ENCODE measurements at places on chromosomes 12 and 14.

- DNase-seq: no peak
Measured at GRCh38 chr12:81174664-81175063, 96.8 kb downstream of the ACSS3 start.

GRCh38 chr14:89320381-89321000 lies 96.5 kb downstream of the FOXN3 start:
- DNase-seq: no peak

DNA sequence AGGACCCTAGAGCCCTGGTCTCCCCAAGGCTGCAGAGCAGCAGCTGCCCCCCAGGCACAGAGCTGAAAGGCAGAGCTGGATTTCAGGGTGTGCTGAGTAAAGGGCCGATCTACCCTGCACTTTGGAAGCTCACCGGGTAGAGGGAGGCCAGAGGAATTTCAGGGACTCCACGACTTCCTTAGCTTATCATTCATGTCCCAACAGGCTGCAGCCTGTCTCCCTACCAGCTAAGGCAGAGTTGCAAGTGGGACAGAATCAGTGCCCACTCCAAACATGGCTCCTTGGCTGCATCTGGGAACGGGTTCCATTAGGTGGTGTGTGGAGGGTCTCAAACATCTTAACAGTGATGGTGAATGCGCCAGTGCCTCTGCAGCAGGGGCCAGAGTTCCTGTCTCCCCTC lies 27.5 kb downstream of the MMAB start:
- DNase-seq: no peak

GRCh38 chr14:57612946-57613345 lies 119.3 kb upstream of the CCDC198 start:
- no peak for DNase-seq

- DNase-seq: no peak
Measured at GRCh38 chr14:37591941-37592481, 3.0 kb downstream of the FOXA1 start.

DNA sequence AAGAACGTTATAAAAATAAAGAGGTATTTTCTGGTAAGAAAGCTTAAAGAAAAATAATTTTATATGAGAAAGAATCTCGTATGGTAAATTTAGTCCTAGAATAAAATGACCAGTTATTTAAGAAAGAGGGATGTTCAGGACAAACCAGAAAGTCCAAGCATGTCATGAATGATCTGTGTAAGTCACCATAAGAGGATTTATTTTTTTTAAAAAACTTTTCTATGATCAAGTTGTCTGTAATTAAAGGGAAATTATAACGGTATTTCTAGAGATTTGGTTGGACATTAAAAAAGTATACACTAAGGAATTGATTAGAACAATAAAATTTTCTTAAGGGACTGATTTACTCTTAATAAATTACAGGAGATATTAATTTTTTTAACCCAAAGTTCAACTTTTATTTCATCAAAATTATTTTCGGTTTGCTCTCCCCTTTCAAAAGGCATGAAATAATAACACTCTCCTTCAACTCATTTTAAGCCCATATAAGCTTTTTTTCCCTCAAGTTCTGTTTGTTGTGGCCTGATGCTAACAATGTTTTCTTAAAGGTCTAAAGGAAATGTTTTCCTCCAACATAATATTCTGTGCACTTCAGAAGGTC lies 49.9 kb upstream of the CPSF6 start:
- peak; percentile 16 for DNase-seq

DNA sequence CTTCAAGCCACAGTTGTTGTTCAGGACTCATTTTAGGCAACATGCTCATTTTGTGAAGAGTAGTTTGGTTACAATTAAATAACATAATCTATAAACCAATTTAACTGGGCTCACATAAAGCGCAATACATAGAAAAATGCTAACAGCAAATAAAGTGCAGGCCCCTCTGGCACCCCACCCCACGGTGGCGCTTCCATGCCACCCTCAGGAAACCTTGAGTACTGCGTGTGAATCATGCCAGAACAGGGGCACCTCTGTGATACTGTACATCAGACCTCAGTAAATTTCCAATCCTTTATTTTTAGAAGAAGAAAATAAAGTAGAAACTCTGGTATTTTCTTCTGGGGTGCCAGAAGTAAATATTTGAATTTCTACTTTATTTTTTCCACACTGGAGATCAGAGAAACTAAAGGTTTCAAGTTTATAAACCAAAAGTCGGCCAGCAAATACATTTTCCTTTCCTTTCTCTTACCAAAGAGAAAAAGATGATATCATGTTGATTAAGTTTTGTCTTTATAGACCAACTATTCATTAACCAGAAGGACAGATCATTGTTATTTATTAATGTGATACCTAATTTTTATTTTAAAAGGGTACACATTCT lies 316.8 kb downstream of the PAWR start:
- peak; percentile 30 for DNase-seq

GRCh38 chr12:41190338-41190737 lies 2.2 kb downstream of the PDZRN4 start:
- DNase-seq: no peak

DNA sequence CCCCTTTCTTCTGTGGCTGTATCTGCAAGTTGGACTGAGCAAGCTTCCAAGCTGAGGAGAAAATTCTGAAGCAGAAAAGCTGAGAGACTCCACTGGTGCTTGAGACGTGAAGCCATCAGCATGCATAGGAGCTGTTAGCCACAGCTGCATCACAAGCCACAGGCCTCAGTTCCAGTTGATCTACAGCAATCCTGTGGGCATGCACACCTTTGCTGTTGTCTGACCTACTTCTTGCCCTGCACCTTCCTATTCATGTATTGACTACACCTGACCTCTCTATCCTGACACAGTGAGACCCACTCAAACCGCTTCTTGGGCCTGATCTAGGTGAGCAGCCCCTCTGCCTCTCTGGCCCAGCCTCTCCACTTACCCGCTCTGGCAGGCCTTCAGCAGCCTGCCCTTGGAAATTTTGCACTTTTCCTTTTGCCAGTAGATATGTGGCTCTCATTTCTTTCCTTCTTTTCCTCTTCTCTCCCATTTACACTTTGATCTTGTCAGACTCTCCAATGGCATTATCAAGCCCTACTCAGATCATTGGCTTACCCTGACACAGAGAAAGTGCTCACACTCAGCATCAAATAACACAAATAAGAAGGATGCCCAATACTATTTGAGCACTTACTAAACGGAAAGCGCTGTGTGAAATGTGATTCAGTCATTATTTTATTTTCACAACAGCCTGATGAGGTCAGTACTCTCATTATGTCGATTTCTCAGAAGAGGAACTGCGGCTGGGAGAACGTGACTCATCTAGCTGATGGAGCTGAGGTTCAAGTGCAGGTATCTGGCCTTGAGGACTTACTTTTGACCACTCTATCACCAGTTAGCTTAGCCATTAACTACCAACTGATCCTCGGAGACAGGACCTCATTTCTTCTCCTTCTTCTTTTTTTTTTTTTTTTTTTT lies 21.9 kb upstream of the PTGR2 start:
- peak; percentile 59 for DNase-seq

DNA sequence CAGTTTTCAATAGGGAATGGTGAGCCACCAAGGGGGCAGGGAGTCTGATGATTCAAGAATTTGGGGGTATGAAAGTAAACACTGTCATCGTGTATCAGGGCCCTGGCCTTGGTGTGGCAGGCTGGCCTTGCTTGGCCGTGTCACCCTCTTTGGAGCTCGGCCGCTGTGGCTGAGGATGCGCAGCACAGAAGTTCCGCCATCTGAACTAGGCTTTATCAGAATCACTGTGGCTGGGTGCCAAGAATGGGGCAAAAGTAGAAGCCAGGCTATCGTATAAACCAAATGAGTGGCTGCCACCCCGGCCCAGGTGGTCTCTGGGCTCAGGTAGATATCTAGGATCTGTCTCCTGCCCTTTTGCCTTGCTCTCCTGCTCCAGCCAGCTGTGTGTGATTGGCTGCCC lies 137.4 kb downstream of the PAPOLA start:
- DNase-seq: no peak

GRCh38 chr12:48852734-48853688 lies 1.0 kb upstream of the DDX23 start:
- DNase-seq: peak; percentile 97

DNA sequence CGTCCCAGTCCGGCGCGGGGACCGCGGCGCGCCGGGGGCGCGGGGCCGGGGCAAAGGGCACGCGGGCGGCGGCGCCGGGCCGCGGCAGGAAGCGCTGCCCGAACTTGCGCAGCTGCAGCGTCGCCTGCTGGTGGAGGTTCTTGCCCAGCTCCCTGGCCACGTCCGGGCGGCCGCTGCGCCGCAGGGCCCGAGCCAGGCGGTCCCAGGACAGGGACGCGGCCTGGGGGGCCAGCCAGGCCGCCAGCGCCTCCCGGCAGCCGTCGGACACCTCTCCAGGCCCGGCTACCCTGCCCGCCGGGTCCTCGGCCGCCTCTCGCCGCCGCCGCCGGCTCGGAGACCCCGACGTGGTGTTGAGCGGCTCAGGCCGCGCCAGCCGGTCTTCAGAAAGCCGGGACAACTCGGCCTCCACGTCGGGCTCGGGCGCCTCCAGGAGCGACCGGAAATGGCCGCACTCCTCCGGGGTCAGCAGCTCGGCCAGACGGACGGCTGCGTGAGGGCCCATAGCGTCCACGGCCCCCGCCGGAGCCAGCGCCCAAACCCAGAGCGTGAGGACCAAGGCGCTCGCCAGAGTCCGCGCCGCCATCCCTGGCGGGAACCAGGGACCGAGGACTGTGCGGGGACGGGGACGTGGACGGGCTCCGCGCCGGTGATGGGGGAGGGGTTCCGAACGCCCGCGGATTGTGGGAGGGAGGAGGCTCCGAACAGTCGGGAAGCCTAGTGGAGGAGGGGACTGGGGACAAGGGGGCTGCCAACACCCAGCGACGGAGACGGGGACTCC lies 34.0 kb downstream of the FIGNL2 start:
- DNase-seq: peak; percentile 31

GRCh38 chr12:123917337-123917850 lies 55.2 kb downstream of the CCDC92 start:
- no peak for DNase-seq

GRCh38 chr12:55931780-55932550 lies 1.0 kb downstream of the DGKA start:
- no peak for DNase-seq

GRCh38 chr12:126114441-126114840 lies 1049.2 kb downstream of the AACS start:
- DNase-seq: no peak

DNA sequence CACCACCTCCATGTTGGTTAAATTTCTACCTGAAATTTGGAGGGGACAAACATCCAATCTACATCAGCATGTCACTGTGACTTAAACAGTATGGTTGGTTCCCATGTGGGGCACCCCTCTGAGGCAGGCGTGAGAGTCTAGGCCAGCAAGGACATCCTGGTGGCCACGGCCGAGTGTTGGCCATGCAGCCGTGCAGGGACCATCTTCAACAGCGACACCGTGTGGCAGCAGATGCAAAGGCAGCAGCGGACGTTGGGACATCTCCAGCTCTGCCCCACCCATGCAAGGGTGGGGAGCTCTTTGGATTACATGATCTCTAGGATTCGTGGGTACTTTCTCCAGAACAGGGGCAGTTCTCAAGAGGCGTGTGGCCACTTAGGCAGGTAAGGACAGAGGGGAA lies 49.8 kb downstream of the NOC4L start:
- DNase-seq: no peak

GRCh38 chr12:128269181-128269591 lies 2.2 kb downstream of the TMEM132C start:
- no peak for DNase-seq

- DNase-seq: no peak
Measured at GRCh38 chr14:88195676-88196075, 127.4 kb downstream of the KCNK10 start.

DNA sequence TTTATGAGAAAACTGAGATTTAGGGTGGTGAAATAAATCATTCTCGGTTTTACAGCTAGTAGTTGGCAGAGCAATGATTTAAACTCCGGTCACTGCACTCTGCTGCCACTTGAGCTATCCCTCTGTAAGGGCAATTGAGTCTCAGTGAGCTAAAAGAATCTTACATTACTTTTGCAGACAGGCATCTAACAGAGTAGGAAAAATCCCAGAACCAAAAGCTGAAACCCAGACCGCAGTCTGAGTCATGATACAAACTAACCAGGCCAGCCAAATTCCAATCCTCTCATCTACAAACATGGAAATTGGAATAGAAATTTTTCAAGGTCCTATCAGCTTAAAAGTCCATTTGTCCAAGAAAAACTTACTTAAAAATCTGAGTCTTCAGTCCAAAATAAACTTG lies 73.7 kb downstream of the ANKS1B start:
- DNase-seq: no peak

- DNase-seq: no peak
Measured at GRCh38 chr12:31928246-31929026, 30.8 kb upstream of the RESF1 start.

GRCh38 chr12:108635997-108636808 lies 2.5 kb upstream of the SELPLG start:
- DNase-seq: no peak

GRCh38 chr14:97634751-97635150 lies 837.6 kb downstream of the VRK1 start:
- no peak for DNase-seq

GRCh38 chr12:39442831-39443080 lies 164 bp downstream of the KIF21A start:
- DNase-seq: no peak

DNA sequence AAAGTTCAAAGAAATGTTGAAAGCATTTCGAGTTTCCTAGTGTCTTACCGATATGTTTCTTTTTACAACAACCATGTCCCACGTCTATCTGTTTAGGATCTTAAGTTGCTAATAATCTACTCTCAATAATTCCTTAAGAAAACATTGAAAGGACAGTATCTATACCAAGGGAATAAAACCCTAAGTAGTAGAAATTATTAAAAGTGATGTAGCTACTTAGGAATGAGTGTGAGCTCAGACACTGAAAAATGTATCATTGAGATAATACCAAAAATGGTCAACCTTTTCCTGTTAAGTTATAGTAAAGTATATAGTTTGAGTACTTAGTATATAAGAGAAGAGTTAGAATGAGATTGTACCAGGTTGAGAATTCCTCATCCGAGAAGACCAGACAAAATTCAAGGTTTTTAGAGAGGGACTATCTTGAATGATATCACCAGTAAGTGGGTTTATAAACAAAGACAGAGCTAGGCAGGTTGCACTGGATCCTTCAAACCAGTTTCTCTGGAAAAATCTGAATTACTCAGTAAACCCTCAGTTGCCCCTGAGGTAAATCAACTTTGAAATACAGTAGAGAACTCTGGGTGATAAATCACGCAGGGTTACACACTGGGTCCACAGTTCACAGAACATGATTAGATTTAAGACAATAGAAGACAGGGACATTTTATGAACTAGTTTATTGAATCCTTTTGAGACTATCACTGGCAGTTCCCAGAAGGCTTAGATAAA lies 96.8 kb downstream of the ERGIC2 start:
- DNase-seq: no peak

All from KBM-7 (cell line).